ENCODE measurements at places on chromosomes 5 and 9.
A peak's percentile ranks its signal among the peaks of the same experiment; 100 is the strongest.

- DNase-seq, result no peak
These were observed 1068.0 kb downstream of the NR2F1-AS1 start for GRCh38 chr5:92513067-92513466.

DNA sequence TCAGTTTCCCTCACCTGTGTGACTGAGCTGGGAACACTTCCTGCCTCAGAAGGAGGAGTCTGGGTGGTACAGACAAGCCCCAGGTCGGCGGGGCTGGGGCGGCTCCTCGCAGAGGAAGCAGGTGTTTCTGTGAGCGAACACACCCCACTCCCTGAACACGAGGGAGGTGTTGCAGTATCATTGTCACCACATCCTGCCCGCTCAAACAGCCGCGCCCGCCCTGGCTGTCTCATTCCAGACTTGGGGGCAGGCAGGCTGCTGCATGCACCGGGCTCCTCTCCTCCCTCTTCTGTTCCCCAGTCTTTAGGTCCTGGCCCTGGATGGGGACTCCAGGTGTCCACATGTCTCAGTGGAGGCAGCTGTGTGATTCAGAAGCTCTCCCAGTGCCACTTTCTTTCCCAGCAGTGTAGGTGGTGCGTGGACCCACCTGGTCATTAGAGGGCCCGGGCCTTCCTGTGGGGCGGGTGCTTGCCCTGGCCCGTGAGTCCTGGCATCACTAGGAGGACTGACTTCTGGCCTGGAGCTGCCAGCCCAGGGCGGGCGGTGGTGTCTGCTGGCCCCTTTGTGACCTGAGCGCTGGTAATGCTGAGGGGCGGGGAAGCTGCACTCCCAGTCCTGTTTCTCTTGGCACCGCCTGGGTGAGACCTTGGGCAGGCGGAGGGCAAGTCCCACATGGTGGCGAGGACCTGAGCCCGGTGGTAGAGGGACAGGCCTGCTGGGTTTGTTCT, 18.3 kb upstream of the PHYHD1 start:
- DNase-seq, result no peak

DNA sequence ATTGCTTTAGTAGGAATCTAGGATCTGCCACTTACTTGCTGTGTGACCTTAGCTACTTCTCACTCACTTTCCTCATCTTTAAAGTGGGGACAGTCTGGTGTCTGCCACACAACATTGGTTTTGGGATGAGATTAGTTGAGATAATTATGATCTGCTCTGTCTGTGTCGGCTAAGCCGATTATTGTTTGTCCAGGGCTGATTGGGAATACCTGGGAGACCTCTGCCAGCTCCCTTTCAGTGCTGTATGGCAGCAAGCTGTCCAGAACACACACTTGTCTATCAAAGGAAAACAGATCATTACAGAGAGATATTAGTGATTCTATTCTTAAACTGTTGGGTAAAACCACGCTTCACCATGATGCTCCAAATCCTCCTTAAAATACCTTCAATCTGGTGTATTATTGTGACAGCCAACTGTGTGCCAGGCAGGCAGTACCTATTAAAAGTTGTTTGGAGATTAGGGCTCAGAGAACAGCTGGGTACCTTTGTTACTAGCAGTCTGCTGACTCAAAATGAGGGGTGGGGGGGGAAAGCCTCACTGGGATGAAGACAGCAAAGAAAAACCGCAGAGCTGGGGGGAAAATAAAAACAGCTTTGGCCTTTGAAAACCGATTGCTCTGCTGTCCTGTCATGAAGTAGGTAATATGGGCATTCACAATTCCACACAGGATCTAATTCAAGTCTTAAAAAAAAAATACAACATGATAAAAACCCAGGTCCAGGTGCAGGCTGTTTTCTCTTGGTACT, 458.4 kb upstream of the C9orf72 start:
- DNase-seq, result no peak

DNA sequence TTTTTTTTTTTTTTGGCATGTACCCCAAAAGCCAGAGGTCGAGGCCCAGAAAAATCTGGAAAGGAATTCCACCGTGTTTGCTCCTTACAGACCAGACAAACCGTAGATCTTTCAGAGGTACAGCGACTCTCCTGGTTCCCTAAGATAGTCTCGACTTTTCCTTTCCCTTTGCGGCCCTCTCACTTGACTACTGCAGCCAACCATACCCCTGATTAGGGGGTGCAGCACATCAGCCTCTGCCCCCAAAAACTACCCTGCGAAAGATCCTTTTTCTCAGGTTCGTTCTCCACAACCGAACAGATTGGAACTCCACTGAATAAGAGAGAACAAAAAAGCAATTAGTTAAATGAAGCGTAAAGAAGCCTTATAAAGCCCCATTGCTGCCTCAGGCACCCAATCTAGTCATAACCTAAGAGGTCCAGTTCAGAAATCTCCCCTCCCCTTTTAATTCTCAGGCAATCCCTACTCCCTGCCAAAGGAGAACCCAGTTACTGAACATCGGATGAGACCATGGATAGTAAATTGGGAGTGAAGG, 379 bp upstream of the TICAM2 start:
- DNase-seq, result no peak

GRCh38 chr5:168151041-168151440, 140.4 kb upstream of the WWC1 start:
- DNase-seq, result no peak

GRCh38 chr5:146564007-146564762, 48.2 kb upstream of the GPR151 start:
- DNase-seq, result no peak

GRCh38 chr5:53882006-53882675, 321.7 kb downstream of the NDUFS4 start:
- no peak for DNase-seq

- DNase-seq, result no peak
These were observed 182.8 kb downstream of the SPOCK1 start for GRCh38 chr5:137316346-137316736.

GRCh38 chr5:141328231-141328630, 2.1 kb upstream of the PCDHGA1 start:
- no peak for DNase-seq

- DNase-seq, result peak; percentile 82
These were observed 536.9 kb upstream of the WWC1 start for GRCh38 chr5:167754501-167755021.

DNA sequence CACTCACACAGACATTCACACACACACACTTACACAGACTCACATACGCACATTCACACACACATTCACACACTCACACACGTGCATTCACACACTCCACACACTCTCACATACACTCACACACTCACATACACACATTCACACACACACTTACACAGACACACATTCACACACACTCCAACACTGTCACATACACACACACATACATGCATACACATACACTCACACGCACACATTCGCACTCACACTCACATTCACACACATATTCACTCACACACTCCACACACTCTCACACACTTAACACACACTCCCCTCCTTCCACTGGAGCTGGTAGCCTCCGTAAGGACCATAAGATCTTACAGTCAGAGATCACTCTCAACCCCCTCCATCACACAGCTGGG, 26.2 kb downstream of the CAMK2A start:
- no peak for DNase-seq

DNA sequence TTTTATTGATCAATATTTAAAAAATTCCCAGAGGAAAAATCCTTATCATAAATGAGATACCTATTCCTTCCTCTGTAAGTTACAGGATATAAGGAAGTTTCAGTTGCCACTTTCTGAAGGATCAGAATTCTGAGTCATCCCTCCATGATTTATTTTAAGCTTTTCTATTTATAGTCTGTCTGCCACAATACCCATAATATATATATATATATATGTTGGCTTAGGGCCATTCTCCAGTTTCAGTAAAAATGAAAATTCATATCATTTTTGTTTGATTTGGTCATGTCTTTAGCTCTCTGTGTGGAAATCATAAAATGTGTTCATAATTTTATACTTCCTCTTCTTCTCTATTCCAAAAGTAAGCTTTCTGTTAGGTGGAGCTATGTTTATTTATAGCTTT, 215.8 kb upstream of the CYLC2 start:
- DNase-seq, result peak; percentile 1

DNA sequence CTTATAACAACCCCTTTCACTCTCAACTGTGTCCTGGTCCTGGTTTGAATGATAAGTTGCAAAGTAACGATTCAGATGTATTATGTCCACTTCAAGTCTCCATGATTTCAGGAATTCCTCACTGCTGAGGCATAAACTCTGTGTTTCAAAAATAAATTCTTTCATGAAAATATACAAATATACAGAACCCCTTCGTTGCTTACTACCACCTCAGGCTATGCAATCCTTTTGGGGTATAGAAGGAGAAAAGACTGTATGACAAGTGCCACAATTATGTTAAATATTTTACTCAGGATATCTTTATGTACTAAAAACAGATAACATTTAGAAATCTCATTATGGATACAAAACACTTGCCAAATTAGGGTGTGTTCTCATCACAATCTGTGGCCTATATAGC, 190.7 kb downstream of the KCTD16 start:
- no peak for DNase-seq

- DNase-seq, result no peak
These were observed 15.0 kb downstream of the TBC1D2 start for GRCh38 chr9:98240475-98240874.

All from fibroblast of lung (primary cell).